ENCODE measurements at places on chromosomes 11 and 22.
A peak's percentile ranks its signal among the peaks of the same experiment; 100 is the strongest.

- no peak for DNase-seq
Observed at GRCh38 chr11:12243486-12243885, 133.1 kb downstream of the MICAL2 start.

DNA sequence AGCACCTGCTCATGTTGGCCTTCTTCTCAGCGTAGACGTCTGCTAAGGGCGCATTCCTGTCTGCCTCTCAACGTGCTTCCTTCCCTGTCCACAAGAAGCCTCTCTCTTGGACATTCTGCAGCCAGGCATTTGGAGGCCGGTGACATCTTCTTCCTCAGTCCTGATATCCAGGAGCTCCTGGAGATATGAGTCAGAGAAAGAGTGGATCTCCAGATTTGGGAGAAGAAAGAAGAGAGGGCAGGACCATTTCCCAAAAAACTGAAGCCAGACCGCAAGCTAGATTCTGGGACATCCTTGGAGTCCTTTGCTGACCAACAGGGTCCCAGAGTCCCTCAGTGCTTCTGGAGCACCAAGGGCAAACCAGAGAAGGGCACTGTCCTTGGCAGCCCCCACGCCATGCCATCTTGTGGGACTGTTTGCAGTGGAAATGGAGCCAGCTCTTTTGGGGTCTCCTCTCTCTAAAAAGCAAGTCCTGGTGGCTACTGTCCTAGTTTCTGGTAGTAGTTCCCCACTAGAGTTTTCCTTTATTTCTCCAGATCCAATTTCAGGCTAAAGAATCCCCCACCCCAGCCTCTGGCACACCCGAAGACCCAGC, 36.1 kb upstream of the SYT13 start:
- no peak for DNase-seq

DNA sequence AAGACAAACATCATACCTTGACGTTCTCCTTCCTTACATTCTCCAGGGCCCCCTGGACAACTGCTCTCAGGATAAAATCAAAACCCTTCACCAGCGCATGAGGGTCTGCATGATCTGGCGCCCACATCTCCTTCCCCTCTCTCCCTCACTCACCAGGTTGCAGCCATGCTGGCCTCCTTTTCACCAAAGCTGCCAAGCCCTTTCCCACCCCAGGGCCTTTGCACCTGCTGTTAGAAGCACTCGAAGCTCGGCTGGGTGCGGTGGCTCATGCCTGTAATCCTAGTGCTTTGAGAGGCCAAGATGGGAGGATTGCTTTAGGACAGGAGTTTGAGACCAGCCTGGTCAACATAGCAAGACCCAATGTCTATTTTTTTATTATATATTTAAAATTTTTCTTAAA, 56.1 kb upstream of the NUP50 start:
- no peak for DNase-seq

DNA sequence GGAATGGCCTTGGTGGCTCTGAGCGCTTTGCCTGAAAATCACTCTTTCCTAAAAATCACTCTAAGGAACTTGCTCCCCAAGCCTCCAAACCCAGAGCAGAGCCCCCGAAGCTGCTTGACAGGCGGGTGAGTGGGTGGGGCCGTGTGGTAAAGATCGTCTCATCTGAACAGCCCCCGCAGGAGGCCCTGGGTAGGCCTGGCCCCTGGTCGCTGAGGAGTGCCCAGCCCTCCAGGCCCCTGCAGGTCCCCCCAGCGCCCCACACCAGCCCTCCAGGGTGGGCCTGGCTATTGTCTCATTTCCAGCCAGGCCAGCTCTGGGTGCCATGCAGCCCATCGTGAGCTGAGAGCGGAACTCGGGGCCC, 17.2 kb upstream of the PIM3 start:
- DNase-seq, result no peak

GRCh38 chr11:46916286-46917108, 1.9 kb downstream of the LRP4 start:
- peak; percentile 78 for DNase-seq

- no peak for DNase-seq
Observed at GRCh38 chr11:70368961-70369360, 29.4 kb upstream of the CTTN start.

DNA sequence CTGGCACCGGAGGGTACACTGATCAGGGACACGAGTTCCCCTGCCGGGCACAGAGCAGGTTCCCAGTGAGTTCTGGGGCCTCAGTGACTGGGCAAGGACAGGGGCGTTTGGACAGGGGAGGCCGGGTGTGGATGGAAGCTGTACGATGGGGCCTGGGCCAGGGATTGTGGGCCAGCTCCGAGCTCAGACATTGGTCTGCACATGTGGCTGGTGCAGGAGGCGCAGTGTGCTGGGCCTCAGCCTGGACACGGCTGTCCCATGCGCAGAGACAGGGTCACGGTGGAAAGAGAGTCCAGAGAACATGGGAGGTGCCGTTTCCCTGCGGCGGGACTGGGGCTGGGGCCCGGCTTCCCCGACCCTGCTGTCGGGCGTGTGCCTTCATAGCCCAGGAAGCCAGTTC, 60.7 kb downstream of the CDKN1C start:
- DNase-seq, result no peak
